ENCODE measurements at places on chromosomes 4 and X.
A peak's percentile ranks its signal among the peaks of the same experiment; 100 is the strongest.

GRCh38 chrX:102863735-102864134 lies 73.3 kb upstream of the RAB40AL start:
- no peak for DNase-seq

GRCh38 chrX:9677098-9677739 lies 88.4 kb downstream of the GPR143 start:
- DNase-seq: no peak

DNA sequence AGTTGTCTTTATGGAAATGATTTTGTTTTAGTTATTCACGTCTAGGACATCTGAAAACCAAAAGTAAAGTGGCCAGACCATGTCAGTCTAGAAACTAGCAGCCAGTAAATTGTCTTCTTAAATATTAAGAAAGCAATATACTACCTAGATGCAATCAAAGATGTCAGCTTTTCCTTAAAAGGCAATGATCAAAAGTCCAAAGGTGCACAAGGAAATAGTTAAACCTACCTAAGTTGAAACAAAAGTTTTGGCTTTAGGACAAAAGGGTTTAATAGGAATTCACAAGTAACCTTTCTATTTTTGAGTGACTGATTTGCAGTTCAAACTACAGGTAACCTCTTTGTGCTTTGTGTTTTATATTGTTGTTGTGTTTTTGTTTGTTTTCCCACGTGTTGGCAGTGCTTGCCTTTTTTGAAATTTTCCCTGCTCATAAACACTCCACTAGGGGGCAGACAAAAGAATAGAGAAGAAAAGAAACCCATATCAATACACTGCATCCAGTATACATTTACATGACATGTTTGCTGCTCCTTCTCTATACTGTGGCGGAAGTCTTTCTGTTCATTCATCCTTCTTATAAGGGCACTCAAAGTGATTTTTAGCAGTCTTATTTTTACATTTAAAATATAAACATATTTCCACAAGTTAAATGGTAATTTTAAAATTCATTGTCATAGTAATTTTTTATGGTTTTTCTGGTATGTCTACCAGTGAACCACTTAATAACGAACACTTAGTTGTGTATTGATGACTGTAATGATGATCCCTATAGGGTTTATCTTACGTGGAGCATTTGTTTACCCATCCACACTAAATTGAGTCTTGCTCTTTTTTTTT lies 62.7 kb downstream of the GAB1 start:
- no peak for DNase-seq

DNA sequence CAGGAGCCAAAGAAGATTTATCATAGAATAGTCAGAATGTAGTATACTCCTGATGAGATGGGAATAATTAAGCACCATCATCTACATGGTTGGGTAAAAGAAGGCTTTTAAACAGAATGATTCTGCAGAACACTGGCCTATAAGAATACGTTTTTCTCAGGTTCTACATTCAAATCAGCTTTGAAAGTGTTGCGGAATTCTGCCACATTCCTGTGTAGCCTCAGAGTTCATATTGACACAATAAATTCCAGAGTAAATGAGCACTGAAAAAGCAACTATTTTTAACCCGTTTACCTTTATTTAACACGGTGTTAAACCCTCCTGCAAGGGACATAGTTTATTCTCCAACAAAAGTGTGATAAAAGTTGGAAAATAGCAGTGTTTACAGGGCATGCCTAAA lies 950.2 kb upstream of the SLIT2 start:
- no peak for DNase-seq

- no peak for DNase-seq
Measured at GRCh38 chrX:53729751-53730150, 43.2 kb upstream of the HUWE1 start.

DNA sequence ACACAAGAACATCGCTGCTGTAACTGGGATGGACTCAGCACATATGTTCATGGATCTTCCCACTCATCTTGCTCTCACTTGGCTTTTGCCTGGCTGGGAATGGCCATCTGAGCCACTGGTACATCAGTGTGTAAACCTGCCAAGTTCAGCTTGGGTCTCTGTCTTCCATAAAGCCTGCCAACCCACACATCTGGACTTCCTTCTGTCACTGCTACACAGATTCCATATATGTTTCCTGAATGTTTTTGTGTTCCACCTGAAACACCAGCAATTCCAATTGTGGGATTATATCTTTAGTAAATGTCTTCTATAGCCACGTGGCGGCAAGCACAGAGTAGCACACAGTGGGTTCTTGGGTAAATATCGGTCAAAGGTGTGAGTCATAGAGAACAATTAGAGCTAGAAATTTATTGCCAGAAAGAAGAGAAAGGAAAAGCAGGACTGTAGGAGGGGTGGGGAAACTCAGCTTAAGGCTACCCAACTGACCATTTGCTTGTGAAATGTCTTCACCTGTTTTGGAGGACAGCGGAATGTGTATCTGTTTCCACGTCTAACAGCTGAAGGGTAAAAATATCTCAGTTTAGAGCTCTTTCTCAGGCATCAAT lies 125.9 kb downstream of the MFAP3L start:
- DNase-seq: no peak

DNA sequence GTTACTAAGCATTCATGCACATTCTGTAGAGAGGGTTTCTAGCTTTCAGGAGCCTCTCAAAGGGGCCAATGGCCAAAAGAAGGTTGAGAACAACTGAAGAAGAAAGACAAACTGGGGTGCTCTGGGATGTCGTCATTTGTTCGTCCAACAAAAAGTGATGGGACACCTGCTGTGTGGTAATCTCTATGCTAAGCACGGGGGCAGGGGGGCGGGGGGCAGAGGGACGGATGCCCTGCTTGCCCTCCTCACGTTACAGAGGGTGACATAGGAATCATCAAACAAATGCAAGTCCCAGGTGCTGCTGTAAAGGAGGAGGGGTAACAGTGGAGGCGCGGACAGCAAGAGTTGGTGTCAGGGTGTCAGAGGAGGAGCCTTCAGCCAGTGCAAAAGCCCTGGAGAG lies 12.8 kb upstream of the CRMP1 start:
- no peak for DNase-seq

DNA sequence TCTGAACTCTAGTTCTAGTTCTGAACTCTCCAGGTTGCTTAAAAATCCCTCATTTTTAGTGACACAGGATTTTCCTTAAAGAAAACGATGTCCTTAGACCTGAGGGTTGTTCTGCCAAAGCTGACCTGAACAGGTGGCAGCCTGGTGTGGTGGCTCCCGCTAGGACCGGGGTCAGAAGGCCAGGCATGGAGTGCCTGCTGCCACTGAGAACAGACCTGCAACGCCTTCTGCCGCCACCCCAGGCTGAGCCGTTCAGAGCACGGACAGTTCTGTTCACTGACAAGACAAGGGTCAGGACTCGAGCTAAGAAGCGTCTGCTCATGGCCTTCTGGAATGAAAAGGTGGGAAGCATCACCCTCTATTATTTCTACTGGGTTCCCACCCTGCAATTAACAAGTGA lies 15.8 kb downstream of the DCTD start:
- DNase-seq: no peak

DNA sequence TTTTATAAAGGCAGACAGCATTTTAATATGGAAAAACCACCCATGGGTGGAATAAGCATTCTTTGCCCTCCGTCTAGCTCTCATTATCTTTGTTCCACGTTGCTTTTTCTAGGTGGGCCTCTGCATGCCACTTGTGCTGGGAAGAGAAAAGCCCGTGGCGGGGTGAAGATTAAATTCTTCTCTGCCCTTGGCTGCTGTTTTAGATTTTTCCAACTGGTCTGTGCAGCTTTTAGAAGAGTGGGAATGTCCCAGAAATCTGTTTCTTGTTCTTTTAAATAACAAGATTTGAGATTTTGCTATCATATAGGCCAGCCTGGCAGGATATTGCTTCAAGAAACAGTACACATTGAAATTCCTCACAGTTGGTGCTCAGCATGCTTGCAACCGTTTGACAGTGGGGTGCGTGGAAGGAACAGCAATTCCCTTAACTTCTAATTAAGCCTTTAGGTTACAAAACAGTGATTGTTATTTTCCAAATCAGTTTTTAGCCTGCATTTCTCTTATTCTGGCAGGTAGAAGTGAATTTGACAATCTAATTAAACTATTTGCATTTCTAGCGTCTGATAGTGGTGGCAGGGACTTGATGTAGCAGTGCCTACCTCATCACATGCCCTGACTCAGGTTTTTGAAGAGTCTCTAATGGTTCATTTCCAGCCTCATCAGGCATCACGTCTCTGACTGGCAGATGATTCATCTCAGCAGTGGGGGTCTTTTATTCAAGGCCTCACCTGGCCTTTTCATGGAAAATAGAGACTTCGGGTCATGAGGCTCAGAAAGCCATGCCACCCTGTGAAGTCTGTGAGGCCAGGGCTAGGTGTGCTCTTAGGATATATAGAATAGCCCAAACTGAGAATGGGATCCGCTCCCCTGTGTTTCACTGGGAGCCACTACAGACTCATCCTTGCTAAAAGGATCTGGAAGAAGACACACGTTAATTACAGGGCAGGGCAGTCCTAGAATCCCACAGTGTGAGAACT lies 50.8 kb downstream of the PPEF1 start:
- no peak for DNase-seq

DNA sequence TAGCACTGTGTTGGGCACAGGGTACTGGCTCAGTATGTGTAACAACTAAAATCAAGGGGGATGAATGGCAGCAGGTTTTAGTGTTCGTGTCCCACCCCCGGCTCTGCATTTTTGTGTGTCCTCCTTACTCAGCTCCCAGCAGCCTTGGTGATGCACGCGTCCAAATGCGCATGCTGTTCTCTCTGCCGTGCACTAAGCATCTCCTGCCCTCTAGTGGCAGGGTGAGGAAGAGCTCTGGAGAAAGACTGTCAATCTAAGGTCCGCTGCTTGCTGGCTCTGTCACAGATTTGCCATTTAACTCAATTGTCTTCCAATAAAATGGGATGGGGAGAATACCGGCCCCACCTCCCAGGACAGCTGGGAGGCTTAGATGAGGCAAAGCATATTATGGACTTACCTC lies 61.4 kb downstream of the WFS1 start:
- DNase-seq: no peak

DNA sequence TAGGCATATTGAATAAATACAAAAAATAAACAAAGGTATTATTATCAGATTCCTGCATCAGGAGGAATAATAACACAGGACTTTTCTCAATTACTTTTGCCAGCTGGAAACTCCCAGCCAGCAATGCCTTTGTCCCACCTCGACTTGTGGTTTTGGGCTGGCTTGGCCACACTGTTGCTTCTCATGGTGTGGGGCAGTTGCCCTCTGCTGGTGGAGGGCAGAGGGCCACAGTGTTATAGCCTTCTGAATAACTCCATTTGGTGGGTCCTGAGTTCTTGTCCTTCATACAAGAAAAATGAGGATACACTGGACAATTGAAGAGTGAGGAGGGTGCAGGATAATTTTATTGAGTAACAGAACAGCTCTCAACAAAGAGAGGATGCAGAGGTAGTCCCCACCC lies 1206.0 kb upstream of the ADGRL3 start:
- DNase-seq: no peak

GRCh38 chr4:174365018-174365587 lies 81.4 kb downstream of the CEP44 start:
- no peak for DNase-seq

DNA sequence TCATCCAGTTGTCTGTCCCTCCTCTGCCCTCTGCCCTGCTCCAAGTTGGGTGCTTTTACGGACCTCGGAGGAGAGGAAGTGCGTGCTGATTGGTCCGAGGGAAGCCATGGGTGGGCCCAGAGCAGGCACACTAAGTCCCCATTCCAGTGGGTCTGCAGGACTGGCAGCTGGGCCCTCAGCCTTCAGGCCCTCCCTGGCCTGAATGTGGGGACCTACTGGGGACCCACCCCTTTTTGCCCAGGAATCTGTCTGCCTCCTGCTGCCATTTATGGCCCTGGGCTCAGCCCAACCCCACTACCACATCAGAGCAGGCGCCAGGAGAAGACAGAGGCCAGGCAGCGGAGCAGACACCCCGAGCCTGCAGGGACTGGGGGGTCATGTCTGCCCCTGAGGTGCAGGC lies 169.6 kb downstream of the TEX13A start:
- DNase-seq: no peak

DNA sequence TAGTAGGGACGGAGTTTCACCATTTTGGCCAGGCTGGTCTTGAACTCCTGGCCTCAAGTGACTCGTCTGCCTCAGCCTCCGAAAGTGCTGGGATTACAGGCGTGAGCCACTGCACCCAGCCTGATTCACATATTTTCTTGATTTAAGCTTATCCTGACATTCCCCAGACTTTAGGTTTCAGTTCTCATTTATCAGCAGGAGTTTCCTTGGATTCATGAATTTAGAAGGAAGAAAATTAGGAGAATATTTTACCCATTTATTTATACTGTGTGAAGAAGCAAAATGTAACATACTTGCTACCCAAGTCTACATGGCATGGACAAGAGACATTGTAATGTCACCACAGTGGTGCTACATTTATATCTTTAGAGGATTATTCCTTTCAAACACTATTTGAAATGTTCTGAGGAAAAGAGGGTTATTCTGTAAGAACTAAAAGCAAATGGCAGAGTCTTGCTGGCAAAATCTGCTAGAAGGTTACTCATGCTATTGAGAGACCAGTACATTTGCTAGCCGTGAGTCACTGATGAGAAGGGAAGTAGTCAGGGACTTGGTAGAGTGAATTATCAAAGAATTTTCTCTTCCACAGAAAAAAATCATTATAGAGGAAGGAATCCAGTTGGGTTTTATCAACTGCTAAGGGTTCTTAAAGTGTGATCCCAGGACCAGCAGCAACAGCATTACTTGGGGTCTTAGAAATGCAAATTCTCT lies 26.1 kb upstream of the CFAP299 start:
- peak; percentile 72 for DNase-seq

- DNase-seq: no peak
Measured at GRCh38 chrX:78321809-78322208, 5.6 kb downstream of the CYSLTR1 start.

GRCh38 chrX:118795528-118796280 lies 27.9 kb upstream of the ZCCHC12 start:
- no peak for DNase-seq

DNA sequence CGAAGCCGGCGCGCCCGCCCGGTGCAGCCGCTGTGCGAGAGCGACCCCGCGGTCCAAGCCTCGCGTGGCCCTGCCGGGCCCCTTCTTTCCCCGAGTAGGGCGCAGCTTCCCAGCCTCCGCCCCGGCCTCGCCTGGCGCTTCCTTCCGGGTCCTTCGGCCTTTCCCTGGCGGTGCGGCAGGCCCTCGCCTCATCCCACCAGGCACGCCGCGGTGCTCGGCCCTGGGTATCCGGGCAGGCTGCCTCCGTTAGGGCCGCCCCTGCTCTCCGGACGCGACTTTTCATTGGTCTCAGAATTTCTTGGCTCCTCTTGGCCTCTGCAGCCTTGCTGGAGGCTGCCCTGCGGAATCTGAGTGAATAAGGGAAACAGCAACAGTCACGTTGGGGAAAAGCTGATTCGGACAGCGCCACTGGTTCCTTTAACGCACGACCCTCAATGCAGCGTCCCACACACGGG lies 429 bp downstream of the UVSSA start:
- peak; percentile 29 for DNase-seq

GRCh38 chrX:118772051-118772450 lies 44.6 kb downstream of the IL13RA1 start:
- DNase-seq: no peak

- DNase-seq: no peak
Measured at GRCh38 chr4:152630324-152630723, 49.5 kb downstream of the TMEM154 start.

DNA sequence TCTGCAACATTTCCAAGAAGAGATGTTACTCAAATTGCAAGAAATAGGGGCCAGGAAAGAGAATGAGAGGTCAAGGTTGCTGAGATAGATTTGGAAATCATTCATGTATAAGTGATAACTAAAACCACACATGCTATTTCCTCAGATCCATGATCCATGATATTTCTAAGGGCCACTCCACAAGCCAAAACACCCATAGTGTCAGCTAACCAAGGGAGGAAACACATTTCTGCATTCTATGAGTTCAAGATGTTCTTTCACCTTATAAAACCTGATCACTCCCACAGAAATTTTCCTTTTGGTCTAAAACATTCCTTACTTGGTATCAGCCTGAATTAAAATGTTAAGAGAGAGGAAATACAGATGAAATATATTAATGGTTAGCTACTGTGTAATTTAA lies 47.2 kb downstream of the TBCK start:
- no peak for DNase-seq
